ENCODE measurements at places on chromosomes 2 and 18. TPM values are rescaled to one million over a fixed set of nuclear protein-coding genes. Genes with fewer than 3 reads are reported as not detected.

The BOD1L2 gene
- total RNA-seq = not detected

The EPHA4 gene
- 1.5 TPM for total RNA-seq

The POMC gene
- total RNA-seq = 2.1 TPM

- no peak for DNase-seq
These were observed 347.6 kb downstream of the RNF144A start for GRCh38 chr2:7264791-7265190.

DNA sequence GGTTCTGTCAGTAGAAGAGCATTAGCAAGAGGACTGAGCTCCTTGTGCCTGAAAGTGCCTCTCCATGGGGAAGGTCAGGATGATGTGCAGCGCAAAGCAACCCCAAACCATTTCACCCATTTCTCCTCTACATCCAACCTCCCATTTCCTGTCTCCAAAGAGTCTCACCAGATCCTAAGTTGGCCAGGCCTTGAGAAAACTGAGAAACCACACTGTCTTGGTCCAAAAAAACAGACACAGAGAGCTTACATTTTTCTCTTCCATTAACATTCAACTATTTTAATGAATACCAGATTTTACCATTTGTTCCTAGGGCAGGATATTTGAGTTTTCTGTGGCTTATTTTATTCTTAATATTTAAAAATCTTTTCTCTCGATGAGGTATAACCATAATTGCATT lies 195.0 kb downstream of the EPHA4 start:
- no peak for DNase-seq

GRCh38 chr18:23359421-23359820 lies 93.7 kb upstream of the RIOK3 start:
- no peak for DNase-seq
